Left ventricle myocardium superior (tissue), 1 donor: ENCODE measurements at places on chromosomes 12 and 14.

- no peak for DNase-seq
Observed at GRCh38 chr12:78684419-78684818, 180.2 kb upstream of the SYT1 start.

GRCh38 chr14:98685725-98686124 is 586.3 kb downstream of the BCL11B start:
- DNase-seq: no peak

- DNase-seq: no peak
Observed at GRCh38 chr14:50813544-50813863, 17.5 kb downstream of the NIN start.

DNA sequence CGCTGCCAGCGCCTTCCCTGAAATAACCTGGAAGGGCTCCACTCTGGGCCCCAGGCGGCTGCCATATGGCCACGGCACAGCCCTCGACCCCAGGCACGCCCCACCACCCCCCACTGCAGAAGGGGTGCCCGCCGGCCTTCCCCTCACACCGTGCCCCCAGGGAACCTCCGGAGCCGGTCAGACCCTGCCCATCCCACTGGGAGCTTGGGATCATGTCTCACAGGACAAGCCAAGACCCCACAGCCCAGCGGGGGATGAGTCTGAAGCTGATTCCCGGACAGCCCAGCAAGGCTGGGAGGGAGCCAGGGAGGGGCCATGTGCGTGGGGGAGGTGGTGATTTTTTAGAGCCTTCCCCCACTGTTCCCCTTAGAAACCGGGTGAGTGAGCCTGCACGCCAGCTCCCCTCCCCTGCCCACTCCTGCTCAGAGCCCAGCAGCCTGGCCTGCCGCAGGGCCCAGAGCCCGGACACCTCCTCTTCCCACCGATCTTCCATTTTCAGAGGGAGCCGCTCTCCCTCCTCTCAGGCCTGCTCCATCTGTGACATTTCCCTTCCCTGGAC is 1.4 kb downstream of the RIMBP2 start:
- no peak for DNase-seq

- no peak for DNase-seq
Observed at GRCh38 chr14:43803076-43803689, 703.9 kb downstream of the FSCB start.

DNA sequence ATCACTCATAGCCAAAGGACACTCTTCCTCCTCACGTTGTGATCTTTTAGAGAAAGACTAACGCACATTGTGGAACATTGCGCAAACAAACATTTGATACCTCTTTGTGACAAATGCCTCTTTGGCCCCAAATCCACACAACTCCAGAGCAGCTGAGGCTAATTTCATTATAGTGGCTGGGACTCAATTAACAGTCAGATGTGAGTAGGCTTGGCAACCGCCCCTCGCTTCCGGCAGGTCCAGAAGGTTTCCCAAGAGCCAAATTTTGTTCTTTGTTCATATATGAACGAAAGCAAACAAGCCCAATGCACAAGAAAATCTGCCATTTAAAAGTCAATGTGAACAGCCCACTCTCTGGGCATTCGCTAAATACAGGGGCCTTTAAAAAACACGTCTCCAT is 273.9 kb downstream of the GLT1D1 start:
- DNase-seq: no peak

GRCh38 chr12:126708492-126708896 is 1558.5 kb upstream of the TMEM132C start:
- DNase-seq: no peak
